ENCODE measurements at places on chromosomes 5 and 9.

GRCh38 chr9:131011274-131012022, 2.5 kb downstream of the LAMC3 start:
- DNase-seq, result no peak

GRCh38 chr9:107299437-107299836, 16.4 kb downstream of the RAD23B start:
- no peak for DNase-seq

- DNase-seq, result no peak
These were observed 260.9 kb downstream of the EBF1 start for GRCh38 chr5:158838781-158839180.

DNA sequence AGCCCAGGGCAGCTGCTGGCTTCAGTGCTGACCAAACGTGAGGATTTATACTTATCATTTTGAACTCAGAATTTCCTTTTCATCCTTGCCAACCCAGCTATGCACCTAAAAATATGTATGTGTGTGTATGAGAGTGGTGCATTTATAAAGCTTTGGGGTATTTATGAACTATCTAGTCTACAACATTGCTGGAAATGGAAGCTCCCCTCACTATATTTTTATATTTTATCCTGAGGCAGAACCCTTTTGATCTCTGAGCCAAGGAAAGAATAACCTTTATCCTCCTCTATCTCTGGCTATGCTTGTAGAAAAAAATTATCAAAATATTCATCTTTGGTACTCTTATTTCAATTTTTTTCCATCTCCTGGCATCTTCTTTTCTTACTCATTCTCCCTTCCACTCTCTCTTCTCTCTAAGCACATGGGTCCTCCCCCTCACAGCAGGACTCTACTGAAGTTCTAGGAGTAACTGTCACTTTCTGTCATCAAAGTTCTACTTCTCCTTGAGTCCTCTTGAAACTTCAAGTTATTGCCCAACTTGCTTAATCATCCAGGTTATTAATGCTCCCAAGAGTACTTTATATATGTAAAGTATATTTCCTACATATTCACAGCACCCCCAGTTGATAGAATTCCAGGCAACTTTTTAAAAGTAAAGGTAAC, 190.9 kb downstream of the HINT1 start:
- DNase-seq, result no peak

DNA sequence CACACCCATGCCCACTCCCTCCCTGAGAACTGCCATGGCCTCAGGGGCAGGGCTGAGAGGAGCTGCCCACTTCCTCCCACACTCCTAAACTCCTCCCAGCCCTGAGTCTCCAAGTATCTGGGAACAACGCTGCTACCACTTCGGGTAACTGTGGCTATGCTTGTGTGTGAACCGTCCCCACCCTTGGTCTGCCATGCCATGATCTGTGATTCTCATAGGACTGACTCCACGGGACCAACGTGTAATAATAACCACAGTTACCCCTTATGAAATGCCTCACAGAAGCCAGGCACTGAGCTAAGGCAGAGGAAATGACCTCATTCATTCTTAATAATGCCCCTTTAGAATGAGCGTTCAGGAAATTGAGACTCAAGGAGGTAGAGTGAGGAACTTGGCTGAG, 103.9 kb upstream of the SMIM23 start:
- DNase-seq, result no peak
